ENCODE measurements at places on chromosomes 13 and 19.

- DNase-seq, result no peak
Measured at GRCh38 chr19:40801426-40802299, 2.7 kb downstream of the EGLN2 start.

DNA sequence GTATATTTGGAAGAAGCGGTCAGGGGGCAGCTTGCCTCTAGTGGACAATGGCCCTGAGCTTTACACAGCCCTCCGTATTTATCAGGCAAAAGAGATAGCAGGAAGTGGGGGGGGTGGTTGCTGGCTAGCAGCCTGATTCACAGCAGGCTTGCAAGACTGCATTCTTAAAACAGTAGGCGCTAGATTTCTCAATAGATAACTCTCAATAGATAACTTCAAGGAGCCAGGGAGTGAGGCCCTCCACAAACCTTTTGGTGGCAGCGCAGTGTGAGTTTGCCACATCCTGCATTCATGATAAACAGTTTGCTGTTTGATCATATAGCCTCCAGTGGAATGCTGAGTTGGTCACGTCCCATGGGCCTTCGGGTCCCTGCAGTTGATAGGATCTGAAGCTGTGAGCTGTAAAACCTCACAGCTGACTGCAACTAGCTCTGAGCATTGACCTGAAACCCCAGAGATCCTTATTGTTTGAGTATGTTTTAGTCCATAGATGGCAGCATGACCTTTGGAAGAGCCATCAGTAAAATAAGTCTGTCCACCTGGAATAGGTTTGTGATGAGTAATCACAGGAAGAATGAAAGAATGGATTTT lies 12.2 kb downstream of the FPR3 start:
- DNase-seq, result no peak

DNA sequence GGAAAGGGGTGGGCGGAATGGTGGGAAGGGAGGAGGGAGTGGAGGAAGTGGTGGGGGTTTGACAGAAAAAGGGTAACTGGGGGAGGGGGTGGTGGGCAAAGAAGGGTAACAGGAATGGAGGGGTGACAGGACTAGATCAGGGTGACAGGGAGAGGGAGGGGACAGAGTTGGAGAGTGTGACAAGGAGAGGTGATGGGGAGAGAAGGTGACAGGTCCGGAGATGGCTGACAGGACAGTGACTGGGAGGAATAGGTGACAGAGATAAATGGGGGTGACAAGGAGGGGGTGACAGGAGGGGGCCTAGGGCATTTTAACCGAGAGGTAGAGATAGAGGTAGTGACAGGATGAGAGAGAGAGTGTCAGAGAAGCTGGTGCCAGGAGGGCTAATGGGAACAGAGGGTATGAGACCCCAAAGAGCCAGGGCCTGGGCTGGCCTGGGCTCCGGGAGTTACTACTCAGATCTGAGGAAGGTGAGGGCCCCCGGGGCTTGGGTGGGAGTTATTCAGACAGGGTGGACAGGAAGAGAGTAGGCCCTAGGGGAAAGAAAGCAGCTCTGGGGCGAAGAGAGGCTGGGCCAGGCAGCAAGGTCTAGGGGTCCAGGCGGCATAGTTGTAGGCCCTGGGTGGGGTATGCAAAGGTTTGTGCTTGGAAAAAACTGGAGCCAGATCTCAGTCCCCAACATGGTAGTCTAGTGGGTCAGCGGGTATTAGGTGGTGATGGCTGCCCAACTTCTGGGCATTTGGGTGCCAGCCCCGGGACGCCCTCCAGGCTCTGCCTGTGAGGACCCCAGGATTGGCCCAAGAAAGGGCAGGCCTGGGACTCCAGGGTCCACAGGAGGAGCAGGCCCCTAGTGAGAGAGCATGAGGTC lies 660 bp downstream of the CIC start:
- no peak for DNase-seq

DNA sequence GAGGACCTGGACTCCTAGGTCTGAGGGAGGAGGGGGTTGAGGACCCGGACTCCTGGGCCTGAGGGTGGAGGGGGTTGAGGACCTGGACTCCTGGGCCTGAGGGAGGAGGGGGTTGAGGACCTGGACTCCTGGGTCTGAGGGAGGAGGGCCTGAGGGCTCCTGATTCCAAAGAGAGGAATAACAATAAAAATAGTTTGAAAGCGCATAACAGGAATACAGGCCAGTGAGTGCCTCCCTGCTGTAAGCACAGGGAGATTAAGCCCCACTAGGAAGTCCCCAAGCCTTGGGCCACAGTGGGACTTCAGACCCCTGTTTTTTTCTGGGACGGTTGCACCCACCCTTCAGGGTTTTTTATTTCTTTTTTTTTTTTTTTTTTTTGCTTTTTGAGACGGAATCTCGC lies 1.2 kb upstream of the SBK2 start:
- no peak for DNase-seq

Measured in fibroblast of the conjunctiva (primary cell).